IMR-90 (cell line): ENCODE measurements at places on chromosomes 1 and 21. TPM values are rescaled to one million over a fixed set of nuclear protein-coding genes. Genes with fewer than 3 reads are reported as not detected.

DNA sequence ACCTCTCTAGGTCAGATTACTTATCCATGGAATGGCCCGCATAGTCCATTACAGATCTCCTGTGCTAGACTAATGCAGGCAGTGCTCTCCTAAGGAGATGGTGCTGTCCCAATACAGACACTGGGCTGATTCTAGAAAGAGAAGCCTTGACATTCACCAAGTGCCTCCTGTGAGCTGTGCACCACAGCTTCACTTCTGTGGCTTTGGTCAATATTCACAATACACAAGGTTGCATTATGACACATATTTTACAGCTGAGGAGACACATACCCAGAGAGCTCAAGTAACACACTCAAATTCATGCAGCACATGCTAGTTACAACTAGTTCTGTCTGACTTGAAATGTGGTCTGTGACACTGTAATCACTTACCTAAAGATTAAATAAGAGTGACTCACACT, 59.4 kb upstream of the LRRC8B start:
- no peak for DNase-seq

GRCh38 chr1:110038271-110038670, 3.8 kb downstream of the STRIP1 start:
- DNase-seq = no peak

GRCh38 chr21:14673649-14674048, 127.5 kb upstream of the SAMSN1 start:
- DNase-seq = no peak

DNA sequence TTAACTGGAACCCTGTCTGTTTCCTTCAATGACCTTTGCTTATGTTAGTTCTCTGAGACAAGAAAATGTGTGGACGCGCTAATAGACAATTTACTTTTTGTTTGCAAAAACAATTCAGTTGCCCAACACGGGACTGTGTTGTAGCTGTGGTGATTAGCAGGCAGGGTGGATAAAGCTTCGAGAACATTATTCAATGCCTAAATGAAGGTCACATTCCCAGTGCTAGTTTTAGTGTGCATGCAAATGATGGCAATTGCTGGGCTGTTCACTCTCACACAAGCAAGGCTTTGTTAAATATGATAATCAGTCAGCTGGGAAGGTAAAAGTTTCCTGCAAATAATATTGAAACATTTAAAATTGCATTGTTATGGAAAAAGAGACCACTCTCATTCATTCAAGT, 188.4 kb downstream of the BACH1 start:
- no peak for DNase-seq

DNA sequence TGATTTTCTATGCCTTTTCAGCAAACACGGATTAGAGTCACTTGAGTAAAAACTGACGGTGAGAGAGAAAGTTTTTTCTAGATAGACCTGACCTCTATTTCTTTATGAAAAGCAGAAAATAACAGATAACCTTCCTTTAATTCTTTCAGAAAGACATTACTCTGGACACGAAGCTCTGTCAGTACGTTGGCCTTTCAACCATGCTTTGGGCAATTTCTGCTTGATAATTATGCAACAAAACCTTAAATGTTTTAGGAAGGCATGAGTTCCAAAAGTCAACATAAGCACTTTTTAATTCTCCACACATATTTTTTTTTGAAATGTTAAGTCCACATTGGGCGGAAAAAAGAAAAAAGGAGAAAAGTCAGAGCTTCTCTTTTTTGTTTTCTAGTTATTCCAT, 137.8 kb downstream of the AKT3 start:
- DNase-seq = no peak

- DNase-seq = peak; percentile 81
Measured at GRCh38 chr1:204350857-204351573, 8.7 kb downstream of the PLEKHA6 start.

FCAMR gene
- not detected in 2 replicates for polyA plus RNA-seq

ACTA1 gene
- not detected in 2 replicates for polyA plus RNA-seq

CAPN8 gene
- polyA plus RNA-seq = not detected in 2 replicates

SOX13 gene
- 3.5 TPM in 2 replicates for polyA plus RNA-seq

CYP4B1 gene
- polyA plus RNA-seq = not detected in 2 replicates

CA14 gene
- not detected in 2 replicates for polyA plus RNA-seq
